T-helper 22 cell (primary cell): ENCODE measurements at places on chromosomes 12 and 14.

- no peak for DNase-seq
These were observed 32.3 kb downstream of the PLEKHG3 start for GRCh38 chr14:64736271-64737169.

DNA sequence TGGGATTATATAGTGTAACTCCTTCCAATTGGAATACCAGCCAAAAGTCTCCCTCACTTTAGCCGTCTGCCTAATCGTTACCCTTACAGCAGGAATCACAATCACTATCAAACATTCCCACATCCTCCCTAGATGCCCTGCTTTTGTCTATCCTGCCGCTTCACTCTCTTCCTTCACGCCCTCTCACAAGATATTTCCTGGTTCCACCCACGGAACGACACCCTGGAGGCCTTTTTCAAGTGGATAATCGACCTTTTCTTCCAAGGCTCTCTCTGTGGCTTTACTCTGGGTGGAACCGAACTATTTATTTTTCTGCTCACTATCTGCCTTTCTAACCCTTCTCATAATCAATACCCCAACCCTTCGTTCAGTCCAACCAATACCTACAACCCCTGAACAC is 58.9 kb downstream of the MOK start:
- no peak for DNase-seq

GRCh38 chr12:112615196-112615595 is 176.4 kb upstream of the RPH3A start:
- no peak for DNase-seq

DNA sequence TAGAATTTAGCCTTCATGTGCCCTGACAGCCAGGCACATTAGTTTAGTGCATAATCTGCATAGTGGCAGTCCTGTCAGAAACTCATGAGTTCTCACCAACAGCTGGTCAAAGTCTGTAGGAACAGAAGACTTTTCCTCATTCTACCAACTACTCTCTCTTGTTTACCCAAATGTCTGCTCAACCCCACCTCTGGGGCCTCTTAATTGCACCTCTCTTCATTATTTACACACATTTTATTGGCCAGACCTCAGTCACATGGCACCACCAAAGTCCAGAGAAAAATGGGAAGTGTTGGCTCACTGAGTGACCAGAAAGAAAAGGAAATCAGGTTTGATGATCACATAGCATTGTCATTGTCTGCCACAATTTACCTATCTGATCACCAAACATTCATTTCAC is 114.6 kb upstream of the PLXNC1 start:
- DNase-seq, result no peak

- no peak for DNase-seq
These were observed 5.3 kb downstream of the TMEM253 start for GRCh38 chr14:21106176-21106497.

DNA sequence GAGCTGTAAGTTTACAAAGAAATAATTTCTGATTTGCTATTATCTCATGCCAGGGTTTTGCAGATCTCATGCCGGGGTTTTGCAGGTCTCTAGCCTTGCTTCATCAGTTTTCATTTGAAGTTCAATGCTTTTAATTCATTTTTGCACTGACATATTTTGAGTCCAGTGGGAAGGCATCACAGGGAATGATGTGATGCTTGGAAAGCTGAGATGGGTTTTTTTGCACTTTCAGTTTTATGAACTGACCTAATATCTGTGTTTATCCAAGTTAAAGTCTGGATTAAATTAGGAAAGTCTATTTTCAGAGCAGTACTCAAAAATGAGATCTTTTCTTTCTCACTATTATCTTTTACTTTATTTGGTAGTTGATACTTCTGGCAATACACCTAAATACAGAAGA is 23.6 kb upstream of the REP15 start:
- no peak for DNase-seq

- peak; percentile 12 for DNase-seq
These were observed 63.1 kb downstream of the ARL6IP4 start for GRCh38 chr12:123043536-123044001.

GRCh38 chr12:91901381-91902074 is 244.1 kb downstream of the BTG1 start:
- no peak for DNase-seq

- no peak for DNase-seq
These were observed 103.7 kb downstream of the CMKLR1 start for GRCh38 chr12:108235197-108235984.

- no peak for DNase-seq
These were observed 21.3 kb downstream of the GPR68 start for GRCh38 chr14:91223028-91223783.

DNA sequence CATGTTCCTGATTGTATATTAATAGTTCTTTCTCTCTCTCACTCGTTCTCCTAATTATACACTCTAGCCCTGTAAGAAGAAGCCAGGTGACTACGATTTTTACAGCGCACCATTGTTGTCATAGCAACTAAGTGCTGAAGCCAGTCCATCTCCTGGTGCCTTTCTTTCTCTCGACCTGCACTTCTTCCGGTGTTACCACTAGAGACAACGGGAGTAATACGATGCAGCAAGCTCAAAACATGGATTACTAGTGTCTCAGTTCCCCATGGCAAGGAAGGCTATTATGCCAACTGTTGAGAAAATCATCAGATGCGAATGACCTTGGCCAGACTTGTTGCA is 40.8 kb upstream of the DCD start:
- DNase-seq, result no peak

DNA sequence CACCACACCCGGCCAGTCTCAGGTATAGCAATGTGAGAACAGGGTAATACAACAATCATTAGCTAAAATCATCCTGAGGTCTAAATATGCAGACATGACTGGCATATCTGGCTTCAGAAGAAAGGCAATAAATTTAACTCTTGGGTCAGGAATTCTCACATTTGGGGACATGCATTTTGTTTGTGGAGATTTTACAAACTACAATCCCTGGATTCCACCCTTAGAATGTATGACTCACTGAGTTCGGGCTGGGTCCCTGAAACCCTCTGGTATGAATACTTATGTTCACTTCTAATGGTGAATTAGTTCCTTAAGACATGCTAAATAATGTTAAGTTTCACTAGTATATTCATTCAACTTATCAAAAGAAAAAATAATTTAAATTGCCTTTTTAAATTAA is 98.9 kb upstream of the HMGA2 start:
- DNase-seq, result no peak

GRCh38 chr14:100147181-100147631 is 12.2 kb downstream of the DEGS2 start:
- peak; percentile 45 for DNase-seq

DNA sequence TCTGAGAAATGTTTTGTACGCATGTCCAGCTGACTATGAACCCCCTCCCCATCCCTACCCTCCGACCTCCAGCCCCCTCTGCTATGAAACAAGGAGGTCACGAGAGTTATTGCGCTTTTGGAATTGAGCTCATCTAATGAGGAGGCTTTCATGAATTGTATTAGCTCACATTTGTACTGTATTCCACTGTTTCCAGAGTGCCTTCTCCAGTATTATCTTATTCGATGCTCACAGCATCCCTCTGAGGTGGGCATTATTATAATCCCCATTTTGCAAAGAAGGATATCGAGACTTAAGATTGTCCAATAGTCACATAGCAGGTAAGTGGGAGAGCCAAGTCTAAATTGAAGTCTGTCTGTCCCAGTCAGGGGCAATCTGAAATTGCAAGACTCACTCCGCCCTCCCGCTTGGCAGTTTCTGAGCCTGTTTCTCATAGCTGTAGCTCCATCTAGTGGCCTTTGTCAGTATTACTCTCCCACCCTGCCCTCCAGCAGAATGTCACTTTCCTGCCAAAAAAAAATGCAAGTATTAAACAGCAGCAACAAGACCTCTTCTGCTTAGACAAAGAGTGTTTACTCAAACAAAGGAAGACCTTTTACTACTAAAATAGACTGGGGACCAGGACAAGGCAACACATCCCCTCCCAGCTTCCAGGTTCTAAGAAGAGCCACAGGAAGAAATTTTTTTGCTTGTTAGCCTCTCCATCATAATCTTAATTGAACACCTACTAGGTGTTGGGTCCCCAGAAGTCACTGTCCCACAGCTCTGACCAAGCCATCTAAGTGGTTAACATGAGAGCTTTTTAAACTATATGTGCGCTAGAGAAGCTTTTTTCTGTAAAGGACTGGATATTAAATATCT is 48.6 kb upstream of the TMEM233 start:
- DNase-seq, result no peak

- DNase-seq, result no peak
These were observed 147.4 kb downstream of the SLC38A4 start for GRCh38 chr12:46678426-46678825.

DNA sequence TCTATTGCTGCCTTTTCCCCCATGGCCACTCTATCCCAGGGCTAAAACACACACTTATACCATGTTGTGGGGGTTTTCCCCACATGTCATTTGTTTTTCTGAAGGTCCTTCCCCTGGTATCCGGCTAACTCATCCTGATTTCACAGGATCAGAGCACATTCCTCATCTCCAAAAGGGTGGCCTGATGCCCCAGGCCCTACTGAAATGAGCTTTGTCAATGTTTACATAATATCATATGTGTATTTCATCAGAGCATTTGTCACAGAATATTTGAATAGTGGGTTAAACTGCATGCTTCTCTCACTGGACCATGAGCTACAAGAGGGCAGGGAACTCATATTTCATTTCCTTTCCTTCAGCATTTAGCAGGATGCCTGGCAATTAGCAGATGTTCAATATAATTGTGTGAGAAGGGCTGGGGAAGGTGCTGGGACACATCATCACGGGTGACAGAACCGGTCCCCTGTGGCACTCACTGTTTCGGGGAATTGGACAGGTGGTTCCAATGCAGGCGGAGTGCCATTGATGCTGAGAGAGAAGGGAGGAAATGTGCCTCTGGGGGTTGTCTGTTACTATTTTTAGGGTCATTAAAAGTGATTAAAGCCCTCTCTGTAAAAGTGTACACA is 26.8 kb downstream of the EMP1 start:
- no peak for DNase-seq

DNA sequence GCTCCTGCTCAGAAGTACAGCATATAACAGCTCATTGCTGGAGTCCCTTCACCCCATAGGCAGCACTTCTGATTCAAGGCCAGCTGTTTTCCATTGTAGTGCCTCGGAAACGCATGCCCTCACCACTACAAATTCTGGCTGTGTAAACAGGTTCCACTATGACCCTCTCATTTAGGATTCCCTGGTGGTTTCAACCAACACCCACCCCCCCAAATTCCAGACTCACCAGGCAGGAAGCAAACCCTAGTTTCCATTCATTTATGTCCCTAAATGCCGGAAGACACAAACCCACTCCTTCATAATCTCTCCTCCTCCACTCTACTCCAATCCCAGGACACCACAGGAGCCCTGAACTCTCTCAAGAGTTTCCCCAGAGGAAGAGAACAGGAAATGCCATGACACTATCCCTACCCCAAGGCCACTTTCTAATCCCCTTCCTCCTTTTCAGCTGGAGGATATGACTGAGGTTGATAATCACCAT is 75.9 kb upstream of the TMPO start:
- DNase-seq, result no peak

DNA sequence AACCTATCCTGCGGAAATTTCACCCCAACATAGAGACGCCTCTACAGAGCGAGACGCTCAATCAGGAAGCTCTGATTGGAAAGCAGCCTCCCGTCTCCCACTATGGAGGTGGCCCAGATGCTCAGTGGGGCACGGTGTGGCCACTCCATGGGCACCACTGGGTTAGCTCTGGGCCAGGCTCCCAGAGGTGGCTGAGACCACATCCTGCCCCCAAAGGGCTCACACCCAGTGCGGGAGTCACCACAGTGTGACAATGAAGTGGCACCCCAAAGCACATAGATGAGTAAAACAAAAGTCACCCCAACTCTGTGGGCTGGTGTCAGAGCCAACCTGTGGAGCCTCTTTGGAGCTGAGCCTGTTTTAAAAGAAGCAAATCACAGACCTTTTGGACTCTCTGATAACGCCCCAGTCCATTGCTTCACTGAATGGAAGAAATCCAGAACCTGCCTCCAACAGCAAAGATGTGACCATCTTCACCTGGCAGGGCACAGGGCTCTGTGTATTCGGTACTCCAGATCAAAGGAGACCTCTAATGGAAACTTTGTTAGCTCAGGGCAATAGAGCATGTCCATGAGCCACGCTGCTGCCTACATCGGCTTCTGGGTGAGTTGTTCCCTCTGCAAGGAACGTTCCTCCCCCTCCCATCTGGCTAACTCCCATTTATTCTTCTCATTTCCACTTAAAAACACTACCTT is 19.6 kb downstream of the CLMN start:
- no peak for DNase-seq

DNA sequence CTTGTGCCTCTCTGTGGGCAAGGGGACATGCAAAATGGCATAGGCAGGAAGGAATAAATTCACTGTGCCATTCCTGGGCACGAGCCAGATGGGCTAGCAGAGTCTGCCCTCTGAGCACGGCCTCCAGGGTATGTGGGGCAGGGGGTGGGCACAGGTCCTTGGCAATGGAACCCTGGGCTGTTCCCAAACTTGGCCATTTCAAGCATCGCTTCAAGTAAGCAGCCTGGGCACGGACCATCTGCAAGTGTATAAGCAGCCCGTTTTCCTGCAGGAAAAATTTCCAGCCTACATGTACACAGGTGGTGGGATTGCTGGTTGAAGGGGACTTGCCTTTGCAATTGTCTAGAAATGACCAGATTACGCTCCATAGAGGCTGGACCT is 40.3 kb downstream of the CCDC85C start:
- no peak for DNase-seq

DNA sequence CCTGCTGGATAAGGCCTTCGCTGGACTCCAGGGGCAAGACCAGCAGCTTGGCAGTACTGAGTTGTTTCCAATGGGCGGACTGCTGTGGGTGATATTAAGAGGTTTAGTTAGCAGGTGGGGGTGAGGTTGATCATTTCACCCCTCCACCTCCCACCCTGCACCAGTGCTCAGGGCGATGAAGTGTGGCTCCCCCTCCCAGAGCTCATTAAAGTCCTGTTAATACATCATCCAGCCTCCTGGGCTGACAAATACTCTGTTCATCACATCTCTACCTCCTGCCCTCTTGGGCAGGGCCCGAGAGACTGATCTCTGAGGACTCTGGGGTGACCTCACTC is 2.4 kb upstream of the FIGNL2 start:
- no peak for DNase-seq

GRCh38 chr14:105074601-105075053 is 9.4 kb upstream of the GPR132 start:
- DNase-seq, result no peak

DNA sequence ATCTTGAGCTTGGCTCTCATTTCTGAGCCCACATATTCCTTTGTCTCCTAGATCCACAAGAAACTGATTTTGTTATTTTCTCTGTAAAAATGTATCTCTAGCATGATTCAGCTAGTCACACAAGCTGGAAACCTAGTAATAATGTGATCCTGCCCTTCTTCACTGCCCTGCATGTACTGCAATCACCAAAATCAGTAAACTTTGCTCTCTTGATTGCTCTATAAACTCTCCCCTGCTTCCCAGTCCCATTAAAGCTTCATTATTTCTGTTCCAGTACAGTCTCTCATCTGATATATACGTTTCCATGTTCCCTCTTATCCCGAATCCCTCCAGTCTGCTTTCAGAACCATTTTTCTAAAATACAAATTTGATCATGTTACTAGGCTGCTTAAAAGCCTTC is 166.5 kb downstream of the MSRB3 start:
- DNase-seq, result no peak
